ENCODE measurements at places on chromosomes 5 and 9. TPM values are rescaled to one million over a fixed set of nuclear protein-coding genes. Genes with fewer than 3 reads are reported as not detected.

PCDHB9 gene
- total RNA-seq = 2.1 TPM

PRDM12 gene
- not detected for total RNA-seq

FRMD3 gene
- 13.4 TPM for total RNA-seq

DNA sequence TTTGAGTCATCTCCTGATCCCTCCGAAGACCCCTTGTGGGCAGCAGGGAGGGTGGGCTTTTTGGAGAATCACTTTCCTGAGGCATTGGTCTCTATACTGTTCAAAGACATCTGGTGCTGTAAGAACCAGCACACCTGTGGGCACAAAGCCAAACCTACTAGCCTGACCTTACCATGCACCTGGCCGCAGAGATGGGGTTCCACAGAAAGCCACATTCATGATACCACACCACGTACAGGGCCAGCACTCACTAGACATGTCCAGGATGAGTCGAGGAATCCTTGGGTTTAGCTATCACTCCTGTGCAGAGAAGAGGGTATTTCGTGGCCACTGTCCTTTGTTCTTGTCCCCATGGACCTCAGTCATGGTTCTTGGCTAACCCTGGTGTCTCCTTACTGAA, 203.4 kb downstream of the CACNA1B start:
- H3K4me1 ChIP-seq = no peaks in the 10 kb centered on the region
- DNase-seq = peak; percentile 85
- H3K27me3 ChIP-seq = no peaks in the 10 kb centered on the region
- no peak overlapping the region for H3K27ac ChIP-seq

DNA sequence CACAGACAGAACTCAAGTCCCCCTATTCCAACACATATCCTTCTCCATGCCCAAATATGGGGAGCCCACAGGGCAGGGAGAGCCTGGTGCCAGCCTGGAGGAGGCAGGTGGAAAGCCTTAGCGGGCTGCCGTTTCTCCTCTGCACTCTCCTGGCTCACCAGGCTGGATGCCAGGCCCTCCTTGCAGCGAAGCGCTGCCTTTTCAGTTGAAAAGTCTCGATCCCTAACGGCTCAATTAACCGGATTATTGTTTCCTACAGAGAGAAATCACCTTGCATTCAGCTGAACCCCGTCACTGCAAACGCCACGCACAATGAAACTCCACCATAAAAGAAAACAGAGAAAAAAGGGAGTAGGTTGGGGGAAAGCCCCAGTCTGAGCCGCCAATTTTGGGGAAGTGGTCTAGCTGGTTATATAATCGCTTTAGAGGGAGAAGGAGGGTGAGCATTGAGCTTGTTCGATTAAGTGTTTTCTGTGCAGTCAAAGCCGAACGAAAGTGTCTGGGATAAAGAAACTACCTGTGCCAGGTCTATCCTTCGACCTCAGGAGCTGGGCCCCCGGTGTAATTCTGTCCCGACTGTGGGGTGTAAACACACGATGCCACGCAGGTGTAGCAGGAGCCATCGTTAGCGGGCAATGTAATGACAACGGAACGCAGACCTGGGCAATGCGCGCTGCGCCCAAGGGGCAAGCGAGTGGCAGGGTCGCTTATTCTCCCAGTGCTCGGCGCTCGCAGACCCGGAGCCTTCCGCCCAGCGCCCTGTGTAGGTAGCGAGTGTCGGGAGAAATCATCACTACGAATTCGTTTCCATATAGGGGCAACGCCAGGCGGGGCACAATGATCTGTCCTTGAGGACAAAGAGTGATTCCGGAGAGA, 3.8 kb downstream of the BARHL1 start:
- H3K36me3 ChIP-seq = no peaks in the 10 kb centered on the region
- H3K27me3 ChIP-seq = peaks cover 100% of the 10 kb centered on the region
- H3K4me1 ChIP-seq = peaks cover 7% of the 10 kb centered on the region
- DNase-seq = no peak

Measured in esophagus muscularis mucosa (tissue), 4 donors.